C1 segment of cervical spinal cord (tissue), 14 donors: ENCODE measurements at places on chromosomes 4 and X.

- DNase-seq = no peak
Measured at GRCh38 chr4:145178740-145179280, 1.6 kb downstream of the OTUD4 start.

- DNase-seq = no peak
Measured at GRCh38 chr4:8157944-8158709, 486 bp downstream of the ABLIM2 start.

GRCh38 chr4:165079476-165079875 lies 25.8 kb downstream of the TRIM75 start:
- DNase-seq = no peak

GRCh38 chrX:105567082-105567481 lies 255.3 kb upstream of the NRK start:
- no peak for DNase-seq

GRCh38 chr4:158003212-158003611 lies 169.6 kb downstream of the GASK1B start:
- DNase-seq = no peak

DNA sequence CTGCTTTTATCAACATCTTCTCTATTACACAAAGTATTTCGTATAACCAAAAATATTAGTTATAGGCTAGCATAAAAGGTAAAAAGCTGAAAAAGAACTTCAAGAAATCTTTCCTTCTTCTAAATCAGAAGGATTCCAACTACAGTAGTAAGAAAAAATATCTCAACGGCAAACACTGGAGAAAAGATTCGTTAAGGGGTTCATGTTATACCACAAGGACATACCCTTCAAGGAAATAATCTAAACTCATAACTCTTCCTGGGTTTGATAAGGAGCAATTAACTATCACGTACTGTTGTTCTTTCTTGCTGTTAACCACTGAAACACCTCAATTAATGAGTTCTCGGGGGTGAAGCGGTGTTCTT lies 1.5 kb downstream of the SMIM14 start:
- DNase-seq = no peak

DNA sequence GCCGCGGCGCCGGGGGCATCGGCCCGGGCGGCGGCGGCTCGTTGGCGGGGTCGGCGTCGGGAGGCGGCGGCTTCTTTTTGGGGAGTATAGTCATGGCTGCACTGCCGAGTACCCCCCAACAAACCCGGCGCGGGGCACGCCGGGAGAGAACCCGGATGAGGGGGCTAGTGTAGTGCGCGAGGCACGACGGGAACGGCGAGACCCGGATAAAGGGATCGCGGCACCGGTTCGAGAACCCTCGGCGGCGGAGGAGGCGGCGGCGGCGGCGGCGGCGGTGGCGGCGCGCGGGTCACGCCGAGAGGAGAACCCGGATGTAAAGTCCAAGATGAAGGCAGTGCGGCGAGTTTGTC lies at the start of gene OTUD5:
OTUD5 (minus strand) TSS at position 131 of the 350 bp plus-strand sequence; CDS start at position 94, 37 bp downstream.
- no peak for DNase-seq

DNA sequence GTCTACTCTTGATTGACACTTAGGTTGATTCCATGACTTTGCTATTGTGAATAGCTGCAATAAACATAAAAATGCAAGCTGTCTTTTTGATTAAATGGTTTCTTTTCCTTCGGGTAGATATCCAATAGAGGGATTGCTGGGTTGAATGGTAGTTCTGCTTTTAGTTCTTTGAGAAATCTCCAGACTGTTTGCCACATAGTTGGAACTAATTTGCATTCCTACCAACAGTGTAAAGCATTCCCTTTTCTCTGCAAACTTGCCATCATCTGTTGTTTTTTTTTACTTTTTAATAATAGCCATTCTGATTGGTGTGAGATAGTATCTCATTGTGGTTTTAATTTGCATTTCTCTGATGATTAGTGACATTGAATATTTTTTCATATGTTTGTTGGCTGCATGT lies 122.2 kb upstream of the PRKG2 start:
- DNase-seq = no peak

- DNase-seq = no peak
Measured at GRCh38 chr4:146511381-146511780, 10.4 kb downstream of the SLC10A7 start.

GRCh38 chrX:121010218-121010617 lies 24.7 kb upstream of the CT47A1 start:
- DNase-seq = no peak

- DNase-seq = no peak
Measured at GRCh38 chr4:106868381-106869035, 167.6 kb downstream of the DKK2 start.

DNA sequence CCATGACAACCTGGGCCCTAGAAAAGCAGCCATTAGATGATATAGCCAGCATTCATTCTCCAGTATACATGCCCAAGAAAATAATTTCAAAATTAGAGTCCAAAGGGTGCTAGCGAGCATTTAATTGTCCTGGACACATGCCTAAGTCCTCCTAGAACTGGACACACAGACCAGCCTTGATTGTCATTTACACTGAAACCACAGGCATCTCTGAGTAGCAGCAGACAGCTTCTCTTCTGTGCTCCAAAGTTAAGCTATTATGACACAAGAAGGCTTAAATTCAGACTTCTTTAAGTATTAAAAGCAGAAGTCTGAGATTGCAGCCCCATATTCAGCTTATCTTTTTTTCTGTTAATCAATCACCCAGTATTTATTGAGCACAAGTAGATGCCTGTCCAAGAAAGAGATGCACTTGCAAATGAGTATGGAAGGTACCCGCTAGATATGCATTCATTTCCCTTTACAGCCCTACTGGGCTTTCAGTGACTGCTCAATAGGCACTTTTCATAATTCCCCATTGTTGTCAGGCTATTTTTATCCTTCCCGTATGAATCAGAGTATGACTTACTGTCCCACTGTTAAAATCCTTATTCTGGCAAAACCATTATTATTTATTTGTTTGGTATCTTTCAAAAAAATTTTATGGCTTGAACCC lies 374.1 kb downstream of the FBXW7 start:
- DNase-seq = no peak

DNA sequence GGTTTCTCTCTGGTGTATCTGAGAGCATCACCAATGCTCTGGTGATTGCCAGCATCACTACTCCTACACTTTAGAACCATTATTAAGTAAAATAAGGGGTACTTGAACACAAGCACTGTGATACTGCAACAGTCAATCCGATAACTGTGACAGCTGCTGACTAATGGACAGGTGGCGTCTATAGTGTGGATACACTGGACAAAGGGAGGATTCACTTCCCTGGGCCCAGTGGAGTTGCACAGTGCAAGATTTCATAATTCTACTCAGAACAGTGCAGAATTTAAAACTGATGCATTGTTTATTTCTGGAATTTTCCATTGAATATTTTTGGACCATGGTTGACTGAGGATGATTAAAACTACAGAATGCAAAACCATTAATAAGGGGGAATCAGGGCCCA lies 97.8 kb downstream of the SHROOM3 start:
- DNase-seq = no peak

DNA sequence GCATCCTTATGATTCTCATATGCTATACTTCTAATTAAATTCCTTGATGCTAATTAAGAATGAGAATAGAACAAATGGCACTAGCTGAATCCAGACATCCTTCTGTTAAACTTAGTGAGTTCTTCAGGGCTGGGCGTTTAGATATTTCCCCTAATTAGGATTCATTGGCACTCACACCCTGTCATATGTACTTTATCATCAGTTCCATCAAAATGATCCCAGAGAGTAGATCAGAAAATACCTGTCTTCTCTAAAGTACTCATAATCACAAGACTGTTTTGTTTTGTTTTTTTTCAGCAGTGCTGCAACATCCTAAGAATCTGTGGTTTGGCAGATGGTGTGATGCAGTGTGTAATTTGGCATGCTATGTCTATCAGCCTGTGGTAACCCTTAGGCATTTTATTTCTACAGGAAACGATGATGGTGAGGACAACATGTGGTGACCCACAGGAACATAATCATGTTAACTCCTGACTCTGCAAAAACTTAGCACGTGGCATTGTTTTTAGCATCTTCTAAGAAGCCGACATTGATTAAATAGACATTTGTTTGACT lies 2528.4 kb downstream of the ARAP2 start:
- no peak for DNase-seq

DNA sequence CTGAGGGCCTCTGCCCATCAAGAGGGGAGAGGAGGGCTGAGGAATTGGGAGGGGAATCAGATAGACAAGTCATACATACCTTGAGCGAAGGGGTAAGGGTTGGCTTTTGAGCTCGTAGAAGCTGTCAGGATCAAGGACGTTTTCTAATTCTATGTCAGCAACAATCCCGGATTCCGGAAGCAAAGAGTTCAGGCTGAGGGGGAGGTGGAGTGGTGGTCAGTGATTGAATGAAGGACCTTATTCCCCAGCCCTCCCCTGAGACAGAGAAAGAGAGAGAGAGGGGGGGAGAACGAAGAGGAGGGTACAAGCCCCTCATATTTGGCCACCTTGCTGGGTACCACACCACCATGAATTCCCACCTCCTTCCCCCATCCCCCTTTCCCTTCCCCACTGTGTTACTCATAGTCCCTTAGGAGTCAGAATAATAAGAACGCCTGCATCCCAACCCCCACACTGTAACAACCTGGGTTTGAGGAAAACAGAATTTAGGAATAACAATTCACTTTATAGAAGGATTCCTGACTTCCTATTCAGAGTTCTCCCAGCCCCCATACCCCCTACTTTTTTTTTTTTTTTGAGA lies 2.7 kb downstream of the TFE3 start:
- no peak for DNase-seq

- DNase-seq = peak; percentile 87
Measured at GRCh38 chrX:48597353-48598264, at the start of gene WDR13. WDR13 (plus strand) TSS chrX:48597492; CDS start chrX:48597997, 505 bp downstream.

GRCh38 chrX:148661035-148661434 lies 160.6 kb downstream of the AFF2 start:
- no peak for DNase-seq

DNA sequence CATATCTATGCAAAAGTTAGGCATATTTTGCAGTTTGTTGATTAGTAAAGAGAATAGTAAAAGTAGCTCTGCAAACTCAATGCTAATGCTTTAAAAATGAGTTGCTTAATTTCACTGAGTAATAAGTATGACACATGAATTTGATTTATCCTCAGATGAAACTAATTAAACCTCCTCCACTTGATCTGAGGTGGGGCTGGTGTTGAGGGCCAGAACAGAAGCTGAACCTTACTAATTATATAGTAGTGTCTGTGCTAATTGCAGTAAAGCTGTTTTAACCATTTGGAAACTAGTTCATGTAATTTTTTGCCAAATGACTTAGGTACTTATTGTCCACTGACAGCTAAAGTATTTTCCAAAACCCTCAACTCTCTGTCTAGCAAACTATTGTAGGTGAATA lies 7.7 kb upstream of the PGAM4 start:
- DNase-seq = no peak

- no peak for DNase-seq
Measured at GRCh38 chrX:70479922-70480659, 35.5 kb downstream of the DLG3 start.

DNA sequence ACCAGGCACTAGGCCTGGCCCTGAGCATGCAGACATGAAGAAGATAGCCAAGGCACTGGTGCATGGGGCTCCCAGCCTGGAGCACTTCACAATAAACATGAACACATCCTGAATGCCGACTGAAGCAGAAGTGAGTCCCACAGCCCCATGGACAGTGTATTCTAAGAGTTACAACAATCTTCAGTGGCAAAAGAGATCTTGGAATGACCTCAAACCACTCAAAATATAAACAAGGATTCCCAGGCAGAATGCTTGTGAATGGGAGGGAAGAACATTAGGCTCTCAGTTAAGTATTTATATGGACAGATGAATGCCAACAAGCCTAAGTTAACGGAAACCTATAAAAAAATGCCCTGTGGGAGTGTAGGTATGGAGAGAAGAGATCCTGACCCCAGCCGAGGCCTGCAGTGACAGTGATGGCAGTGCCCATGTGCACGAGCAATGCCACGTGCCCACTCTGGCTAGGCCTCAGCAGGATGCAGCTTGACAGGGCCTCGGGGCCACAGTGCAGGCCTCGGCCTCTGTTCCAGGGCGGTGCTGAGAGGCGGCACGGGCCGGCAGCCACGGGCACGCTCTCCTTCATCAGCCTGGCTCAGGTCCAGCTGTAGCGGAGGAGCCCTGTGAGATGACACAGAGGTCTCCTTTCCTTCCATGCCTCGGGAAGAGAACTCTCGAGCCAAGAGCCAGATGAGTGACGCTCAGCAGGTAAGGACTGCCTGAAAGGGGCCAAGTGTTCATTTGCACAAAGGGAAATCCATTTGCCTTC lies 49.2 kb downstream of the IRF2 start:
- DNase-seq = peak; percentile 20

GRCh38 chr4:69440308-69440707 lies 55.4 kb downstream of the UGT2B4 start:
- no peak for DNase-seq

GRCh38 chrX:11401966-11402365 lies 108.8 kb downstream of the AMELX start:
- no peak for DNase-seq

- DNase-seq = no peak
Measured at GRCh38 chr4:162461952-162462351, 298.2 kb upstream of the FSTL5 start.

- no peak for DNase-seq
Measured at GRCh38 chr4:67861513-67861912, 22.3 kb downstream of the TMPRSS11D start.

DNA sequence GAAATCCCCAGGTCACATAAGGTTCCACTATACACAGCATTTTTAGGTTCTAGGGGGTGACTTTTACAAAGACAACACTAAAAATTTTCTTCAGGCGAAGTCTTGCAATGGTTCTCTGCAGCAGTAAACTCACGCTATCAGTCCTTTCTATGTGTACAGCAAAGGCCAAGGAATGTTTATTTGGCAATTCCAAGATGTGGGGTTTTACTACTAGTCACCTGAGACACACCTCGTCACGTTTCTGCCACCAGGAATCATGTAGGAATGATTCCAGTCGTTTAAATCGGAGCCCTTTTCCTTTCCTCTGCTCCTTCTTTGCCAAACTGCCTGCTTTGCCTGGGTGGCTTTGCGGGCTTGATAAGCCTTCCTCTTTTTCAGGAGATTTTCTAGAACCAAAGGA lies 75.9 kb upstream of the ENPEP start:
- no peak for DNase-seq

- DNase-seq = no peak
Measured at GRCh38 chr4:162912482-162912881, 254.2 kb downstream of the NAF1 start.

DNA sequence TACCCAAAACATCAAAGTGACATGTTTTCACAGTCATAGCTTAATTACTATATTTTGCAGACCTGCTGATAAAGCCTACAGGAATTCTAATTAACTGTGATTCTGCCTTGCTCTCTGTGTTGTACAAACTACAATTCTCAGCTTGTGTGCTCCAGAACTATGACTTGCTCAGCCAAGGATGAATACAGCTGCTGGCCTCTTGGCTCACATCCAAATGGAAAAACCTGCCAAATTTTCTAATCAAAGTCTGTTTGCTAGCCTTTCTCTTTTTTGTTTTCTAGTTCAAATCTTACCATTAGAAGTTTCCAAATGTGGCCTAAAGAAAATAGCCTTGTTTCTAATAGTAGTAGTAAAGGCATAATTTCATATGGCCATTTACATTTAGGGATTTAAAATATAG lies 1176.8 kb downstream of the FAM133A start:
- no peak for DNase-seq
